AG09309 (cell line): ENCODE measurements at places on chromosomes 2 and 18.
A peak's percentile ranks its signal among the peaks of the same experiment; 100 is the strongest.

- DNase-seq: no peak
Measured at GRCh38 chr2:40199771-40200170, 252.1 kb downstream of the SLC8A1 start.

DNA sequence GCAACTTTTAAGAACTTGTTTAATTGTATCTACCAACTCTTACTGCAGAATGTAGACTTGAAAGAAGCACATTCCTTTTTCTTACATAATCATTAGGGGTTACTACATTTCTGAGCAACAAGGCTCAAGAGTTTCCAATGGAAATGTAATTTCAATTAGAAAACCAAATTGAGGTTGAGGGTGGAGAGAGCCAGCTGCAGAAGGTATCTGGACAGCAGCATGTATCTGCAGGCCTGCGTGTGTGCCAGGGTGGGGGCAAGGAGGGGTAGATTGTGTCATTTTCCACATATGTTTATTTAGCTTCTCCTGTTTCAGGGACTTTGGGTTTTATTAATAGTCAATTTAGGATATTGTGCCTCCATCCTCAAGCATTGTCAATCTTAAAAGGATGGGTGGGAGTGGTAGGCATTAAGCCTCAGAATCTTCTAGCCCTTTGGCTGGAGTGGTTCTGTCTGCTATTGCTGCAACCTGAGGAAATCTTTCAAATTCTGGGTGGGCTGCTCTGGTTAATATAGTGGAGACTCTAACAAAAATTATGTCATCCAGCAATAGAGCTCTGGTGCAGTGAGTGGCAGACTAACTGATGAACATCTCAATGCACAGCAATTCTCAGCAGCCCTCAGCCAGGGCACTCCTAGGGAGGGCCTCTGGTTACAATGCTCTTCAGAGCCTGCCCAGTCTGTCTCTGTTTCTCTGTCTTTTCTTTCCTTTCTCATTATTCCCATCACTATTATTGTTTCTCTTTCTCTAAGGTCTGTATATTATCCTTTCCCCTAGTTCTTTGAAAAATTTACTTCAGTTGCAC, 151.4 kb downstream of the RPIA start:
- no peak for DNase-seq

GRCh38 chr2:23312996-23313606, 71.9 kb upstream of the KLHL29 start:
- no peak for DNase-seq

- no peak for DNase-seq
Measured at GRCh38 chr2:157304811-157305722, 20.6 kb downstream of the ERMN start.

- no peak for DNase-seq
Measured at GRCh38 chr2:128777196-128778035, 458.7 kb upstream of the HS6ST1 start.

GRCh38 chr18:79379931-79380815, 15.6 kb upstream of the NFATC1 start:
- DNase-seq: no peak

DNA sequence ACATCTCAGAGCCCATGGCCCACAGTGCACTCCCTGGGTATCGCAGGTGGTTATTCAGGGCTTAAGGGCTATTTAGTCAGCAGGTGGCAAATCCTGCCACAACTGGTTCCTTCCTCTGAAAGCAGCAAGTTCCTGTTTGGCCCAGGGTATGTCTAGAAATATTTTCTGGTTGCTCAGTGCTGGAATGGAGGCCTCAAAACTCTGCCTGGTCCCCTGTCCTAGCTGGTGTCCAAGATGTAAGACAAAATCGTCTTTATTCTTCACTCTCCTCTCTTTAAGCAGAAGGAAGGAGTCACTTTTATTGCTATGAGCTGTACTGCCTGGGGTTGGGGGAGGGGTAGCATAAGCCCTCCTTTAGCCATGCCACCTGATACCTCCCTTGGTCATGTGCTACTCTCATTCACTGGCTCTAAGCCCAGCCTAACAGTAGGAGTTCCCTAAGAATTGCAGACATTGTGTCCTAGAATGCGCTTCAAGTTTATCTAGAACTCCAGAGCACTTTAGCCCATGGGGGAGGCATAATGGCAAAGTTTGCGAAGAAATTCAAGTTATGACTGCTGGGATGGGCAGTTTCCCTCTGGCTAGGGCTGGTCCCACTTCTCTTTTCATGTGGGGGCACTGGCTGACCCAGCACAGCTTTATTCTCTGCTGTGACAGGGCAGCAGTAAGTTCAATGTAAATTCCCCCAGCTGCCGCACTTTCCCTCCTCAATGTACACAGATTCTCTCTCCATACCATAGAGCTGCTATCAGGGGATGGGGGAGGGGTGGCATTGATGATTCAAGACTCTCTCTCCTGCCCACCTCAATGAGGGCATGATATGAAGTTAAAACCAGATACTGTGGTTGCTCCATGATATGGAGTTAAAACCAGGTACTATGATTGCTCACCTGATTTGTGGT, 27.1 kb upstream of the CWC22 start:
- DNase-seq: no peak

DNA sequence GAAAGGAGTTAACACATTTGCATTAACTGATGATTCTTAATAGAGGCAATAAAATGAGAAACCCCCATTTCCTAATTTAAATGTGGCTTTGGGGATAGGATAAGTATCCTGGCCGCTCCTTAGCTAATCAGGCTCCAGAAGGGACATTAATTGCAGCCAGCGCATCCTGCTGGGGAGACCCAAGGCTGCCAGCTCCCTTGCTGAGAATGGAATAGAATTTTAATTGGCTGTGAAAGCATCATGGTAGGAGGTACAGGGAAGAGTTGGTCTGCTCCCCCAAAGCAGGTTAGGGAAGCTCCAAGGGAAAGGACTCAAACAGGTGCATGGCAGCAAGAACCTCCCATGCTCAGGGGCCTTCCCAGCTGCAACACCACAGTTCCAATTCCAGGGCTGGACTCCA, 71.4 kb downstream of the MARCHF4 start:
- no peak for DNase-seq

- DNase-seq: no peak
Measured at GRCh38 chr2:30191819-30192271, 39.5 kb upstream of the LBH start.

DNA sequence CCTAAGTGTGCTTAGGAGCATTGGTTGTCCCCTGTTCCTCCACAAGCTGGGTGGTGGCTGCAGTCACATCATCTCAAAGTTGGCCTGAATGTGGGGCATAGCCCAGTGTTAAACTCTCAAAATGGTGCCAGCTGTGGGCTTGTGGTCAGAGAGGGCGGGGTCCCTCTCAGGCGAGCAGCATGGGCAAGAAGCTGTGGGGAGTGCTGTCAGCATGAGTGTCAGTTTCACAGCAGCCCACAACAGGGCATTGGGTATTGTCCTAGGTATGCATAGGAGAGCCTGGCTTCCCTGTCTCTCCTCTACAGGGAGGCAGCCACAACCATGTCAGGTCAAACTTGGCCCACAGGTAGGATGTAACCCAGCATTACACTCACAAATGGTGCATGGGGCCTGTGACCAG, 285.6 kb upstream of the THSD7B start:
- DNase-seq: no peak

DNA sequence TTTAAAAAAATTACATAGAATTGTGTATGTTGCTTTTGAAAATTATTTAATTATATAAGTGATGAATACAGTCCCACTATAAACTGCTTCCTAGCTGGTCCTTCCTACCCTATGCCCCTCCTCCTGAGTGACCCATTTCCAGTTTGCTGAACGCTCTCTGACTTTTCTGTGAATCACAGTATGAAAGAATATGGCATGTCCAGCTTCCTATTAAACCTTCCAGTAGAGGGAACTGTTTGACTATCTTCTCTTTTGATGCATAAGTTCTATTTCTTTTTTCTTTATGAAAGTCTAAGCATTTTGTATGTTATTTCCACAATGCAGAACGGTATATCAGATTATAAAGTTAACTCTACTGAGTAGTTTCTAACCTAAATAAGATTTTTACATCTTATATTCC, 41.3 kb downstream of the PSMG2 start:
- DNase-seq: peak; percentile 33

DNA sequence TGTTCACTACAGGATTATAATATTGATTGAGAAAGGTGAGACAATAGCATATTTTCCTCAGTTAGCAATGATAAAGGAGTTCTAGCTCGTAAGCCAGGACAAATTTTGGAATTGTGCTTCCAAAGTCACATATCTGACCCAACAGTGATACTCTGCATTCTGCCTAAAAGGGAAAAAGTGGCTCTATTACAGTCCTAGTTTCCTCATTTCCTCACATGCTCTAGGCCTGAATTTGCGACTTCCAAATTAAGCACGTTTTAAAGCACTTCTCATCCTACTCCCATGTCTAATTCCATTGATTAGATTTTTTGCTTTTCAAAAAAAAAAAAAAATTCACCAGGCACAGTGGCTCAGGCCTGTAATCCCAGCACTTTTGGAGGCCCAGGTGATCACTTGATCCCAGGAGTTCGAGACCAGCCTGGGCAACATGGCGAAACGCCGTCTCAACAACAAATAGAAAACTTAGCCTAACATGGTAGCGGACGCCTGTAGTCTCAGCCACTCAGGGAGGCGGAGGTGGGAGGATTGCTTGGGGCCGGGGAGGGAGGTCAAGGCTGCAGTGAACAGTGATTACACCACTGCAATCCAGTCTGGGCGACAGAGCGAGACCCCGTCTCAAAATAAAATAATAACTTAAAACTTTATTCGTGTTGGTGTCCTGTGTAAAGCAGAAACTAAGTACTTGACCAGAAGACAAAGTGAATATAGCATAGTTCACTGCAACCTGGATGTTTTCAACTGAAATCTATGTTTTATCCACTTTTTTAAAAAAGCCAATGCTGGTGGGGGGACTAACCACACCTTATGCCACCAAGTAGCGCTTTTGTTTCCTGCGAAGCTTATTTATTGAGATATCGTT, 1.5 kb downstream of the ESCO1 start:
- DNase-seq: no peak

- DNase-seq: peak; percentile 34
Measured at GRCh38 chr2:39379643-39380524, 57.2 kb downstream of the MAP4K3 start.

GRCh38 chr18:40878371-40878770, 1076.7 kb upstream of the PIK3C3 start:
- DNase-seq: no peak

DNA sequence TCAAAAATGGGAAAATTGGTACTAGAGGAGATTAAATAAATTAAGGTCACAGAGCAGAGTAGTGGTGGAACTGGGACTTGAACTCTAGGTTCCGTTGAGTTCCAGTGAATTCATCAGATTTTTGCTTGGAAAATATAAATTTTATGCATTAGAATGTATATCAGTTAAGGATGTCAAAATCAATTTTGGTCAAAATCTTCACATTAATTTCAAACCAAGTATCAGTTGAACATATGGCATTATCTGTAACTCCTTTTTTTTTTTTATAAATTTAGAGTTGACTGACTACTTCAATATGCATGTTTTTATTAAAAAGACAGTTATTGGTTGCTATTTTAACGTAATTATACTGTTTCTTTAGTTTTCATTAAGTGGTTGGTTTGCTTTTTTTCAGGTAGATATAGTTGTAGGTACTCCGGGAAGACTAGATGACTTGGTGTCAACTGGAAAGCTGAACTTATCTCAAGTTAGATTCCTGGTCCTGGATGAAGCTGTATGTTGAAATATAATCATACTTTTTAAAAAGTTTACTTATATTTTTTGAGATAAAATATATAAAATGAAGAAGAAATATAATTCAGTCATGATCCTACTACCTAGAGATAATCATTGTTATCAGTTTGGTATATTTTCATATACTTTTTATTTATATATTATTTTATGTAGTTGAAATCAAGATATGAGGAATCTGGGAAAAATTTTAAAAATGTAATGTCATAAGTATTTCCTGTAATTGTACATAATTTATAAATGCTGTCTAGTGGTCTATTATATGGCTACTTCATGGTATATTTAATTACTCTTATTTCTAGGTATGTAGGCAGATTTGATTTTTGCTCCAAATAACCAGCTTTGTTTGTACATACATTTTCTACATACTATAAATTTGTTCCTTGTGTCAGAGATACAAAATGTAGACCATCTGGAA, 25.4 kb downstream of the DDX1 start:
- no peak for DNase-seq
